ENCODE measurements at places on chromosomes 2 and 18. TPM values are rescaled to one million over a fixed set of nuclear protein-coding genes. Genes with fewer than 3 reads are reported as not detected.
A peak's percentile ranks its signal among the peaks of the same experiment; 100 is the strongest.

SNORC gene
- total RNA-seq: 1.4 TPM

FBXO48 gene
- 0.83 TPM for total RNA-seq

ITPRIPL1 gene
- 2.0 TPM for total RNA-seq

SLC9A4 gene
- total RNA-seq: 0.80 TPM

LRP1B gene
- 2.0 TPM for total RNA-seq

- no peak for DNase-seq
Observed at GRCh38 chr2:56227811-56228210, 44.0 kb downstream of the CCDC85A start.

DNA sequence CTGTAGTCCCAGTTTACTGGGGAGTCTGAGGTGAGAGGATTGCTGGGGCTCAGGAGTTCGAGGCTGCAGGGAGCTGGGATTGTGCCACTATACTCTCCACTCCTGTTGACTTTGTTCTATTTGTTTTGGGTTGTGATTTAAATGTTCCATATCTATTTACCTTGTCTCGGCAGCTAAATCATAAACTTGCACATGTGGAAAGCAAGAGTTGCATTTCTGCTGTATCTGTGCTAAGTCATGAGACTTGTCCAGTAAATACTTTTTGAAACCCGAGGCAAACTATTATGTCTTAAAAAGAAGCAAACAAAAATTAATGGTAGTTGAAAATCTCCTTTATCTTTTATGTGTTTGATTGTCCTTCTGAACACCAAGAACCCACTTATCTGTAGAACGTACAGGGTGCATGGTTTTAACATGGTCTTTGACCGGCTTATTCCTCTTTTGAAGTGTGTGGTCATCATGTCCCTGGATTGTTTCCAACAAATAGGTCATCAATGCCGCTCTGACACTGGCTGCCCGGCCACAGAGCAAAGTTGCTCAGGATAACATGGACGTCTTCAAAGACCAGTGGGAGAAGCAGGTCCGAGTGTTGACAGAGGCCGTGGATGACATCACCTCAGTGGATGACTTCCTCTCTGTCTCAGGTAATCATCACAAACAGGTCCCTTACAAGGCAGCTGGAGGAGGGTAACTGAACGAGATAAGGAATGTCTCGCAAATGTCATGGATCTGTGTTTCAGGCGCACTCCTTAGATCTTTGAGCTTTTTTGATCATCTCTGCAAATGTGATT, 241.1 kb upstream of the LRRTM1 start:
- DNase-seq: peak; percentile 65

- no peak for DNase-seq
Observed at GRCh38 chr2:238569507-238570195, 142.9 kb downstream of the ASB1 start.

DNA sequence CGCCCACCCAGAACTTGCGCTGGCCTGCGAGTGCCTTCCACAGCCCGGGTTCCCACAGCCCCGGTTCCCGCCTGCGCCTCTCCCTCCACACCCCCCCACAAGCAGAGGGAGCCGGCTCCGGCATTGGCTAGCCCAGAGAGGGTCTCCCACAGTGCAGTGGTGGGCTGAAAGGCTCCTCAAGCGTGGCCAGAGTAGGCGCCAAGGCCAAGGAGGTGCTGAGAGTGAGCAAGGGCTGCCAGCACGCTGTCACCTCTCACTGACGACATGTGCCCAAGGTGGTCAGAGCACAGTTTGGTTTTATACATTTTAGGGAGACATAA, 15.3 kb upstream of the PXDN start:
- no peak for DNase-seq

DNA sequence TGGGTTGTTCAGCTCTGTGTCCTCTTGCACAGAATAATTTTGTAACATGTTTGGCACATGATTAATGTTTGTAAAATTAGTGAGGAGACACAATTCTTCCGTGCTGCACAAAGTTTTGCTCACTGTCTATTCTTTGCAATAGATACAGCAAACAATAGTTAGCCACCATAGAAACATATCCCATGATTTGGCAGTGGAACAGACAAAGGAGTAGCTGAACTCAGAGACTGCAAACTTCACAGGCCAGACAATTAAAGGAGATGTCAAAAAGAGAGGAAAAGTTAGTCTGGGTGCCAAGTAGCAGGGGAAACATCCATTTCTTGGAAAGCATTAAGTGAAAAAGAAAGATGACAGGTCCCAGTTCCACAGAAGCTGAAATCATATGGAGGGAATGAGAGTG, 267.4 kb upstream of the NRXN1 start:
- no peak for DNase-seq

GRCh38 chr18:43671431-43671830, 394.1 kb upstream of the SYT4 start:
- no peak for DNase-seq

GRCh38 chr2:191598296-191598695, 79.6 kb upstream of the NABP1 start:
- DNase-seq: no peak

GRCh38 chr2:45675263-45675812, 23.9 kb downstream of the PRKCE start:
- DNase-seq: peak; percentile 52

GRCh38 chr2:168143813-168144212, 103.6 kb downstream of the STK39 start:
- DNase-seq: no peak

DNA sequence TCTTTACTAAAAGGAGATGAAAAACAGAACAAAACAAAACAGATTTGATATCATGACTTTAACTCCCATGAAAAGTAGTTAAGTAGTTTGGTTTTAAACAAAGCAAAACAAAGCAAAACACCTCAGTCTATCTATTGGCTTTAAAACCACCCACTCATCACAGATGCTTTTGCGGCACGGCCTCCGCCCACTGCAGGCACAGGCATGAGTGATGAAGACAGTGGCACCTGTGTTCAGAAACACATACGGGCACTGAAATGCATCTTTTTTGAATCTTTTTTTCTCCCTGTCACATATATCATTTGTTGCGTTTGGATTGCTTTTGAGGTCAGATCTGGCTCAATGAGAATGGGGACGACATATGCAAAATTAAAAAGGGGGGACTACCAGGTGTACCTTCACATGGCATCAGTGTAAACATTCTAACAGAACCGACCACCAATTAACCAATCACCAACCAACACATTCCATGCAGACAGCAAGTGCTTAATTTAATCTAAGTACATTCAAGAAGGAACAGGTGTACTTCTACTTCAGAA, 147.4 kb upstream of the REV1 start:
- DNase-seq: no peak

GRCh38 chr2:233926806-233927205, 9.6 kb downstream of the TRPM8 start:
- no peak for DNase-seq

- DNase-seq: no peak
Observed at GRCh38 chr2:144181001-144181400, 338.9 kb downstream of the ZEB2 start.

GRCh38 chr18:653512-653911, 3.9 kb upstream of the TYMS start:
- no peak for DNase-seq

- DNase-seq: no peak
Observed at GRCh38 chr2:18200771-18201170, 322.3 kb downstream of the KCNS3 start.

DNA sequence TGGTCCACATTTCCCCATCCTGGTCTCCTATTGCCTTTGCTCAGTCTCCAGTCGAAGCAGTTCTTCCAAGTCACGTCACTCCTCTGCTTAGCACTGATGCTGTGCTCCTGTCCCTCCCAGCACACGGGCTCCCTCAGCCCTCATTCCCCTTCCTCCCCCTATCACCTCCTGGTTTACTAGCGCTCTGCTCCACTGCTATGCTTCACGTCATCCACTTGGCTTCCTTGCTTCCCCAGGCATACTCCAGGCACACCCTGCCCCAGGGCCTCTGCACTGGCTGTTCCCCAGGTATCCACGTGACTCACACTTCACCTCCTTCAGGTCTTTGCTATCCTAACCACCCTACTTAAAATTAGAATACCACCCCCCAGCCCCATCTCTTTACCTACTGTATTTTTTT, 269.3 kb downstream of the GLI2 start:
- no peak for DNase-seq

DNA sequence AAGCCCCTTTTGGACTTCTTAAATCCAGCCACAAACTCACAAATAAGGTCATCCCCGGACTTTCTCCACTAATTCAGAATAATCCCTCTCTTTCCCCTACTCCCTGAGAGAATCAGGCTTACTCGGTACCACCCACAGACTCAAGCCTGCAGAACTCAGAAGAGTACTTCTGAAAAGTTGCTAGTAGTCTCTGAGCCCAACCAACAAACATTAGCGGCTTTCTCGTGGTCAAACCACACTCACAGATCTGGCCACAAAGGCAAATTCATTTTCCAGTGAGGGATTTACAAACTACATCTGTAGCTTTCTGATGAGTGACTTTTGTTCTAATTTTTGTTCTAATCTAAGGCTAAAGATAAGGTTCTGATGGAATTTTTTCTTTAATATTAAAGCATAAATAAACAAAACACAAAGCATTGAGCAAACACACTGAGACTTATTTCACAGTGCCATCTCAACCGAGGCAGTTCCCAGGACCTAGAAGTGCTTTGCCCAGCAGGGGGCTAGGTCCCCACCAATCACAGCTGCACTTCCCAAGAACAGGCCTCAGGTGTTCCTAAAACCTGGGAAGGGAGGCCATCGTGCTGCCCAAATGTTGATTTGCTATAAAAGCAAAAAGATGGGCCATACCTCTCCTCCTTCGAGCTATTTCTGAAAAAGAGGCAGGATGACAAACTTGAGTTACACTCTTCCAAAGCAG, 110.7 kb downstream of the COLEC12 start:
- DNase-seq: no peak

DNA sequence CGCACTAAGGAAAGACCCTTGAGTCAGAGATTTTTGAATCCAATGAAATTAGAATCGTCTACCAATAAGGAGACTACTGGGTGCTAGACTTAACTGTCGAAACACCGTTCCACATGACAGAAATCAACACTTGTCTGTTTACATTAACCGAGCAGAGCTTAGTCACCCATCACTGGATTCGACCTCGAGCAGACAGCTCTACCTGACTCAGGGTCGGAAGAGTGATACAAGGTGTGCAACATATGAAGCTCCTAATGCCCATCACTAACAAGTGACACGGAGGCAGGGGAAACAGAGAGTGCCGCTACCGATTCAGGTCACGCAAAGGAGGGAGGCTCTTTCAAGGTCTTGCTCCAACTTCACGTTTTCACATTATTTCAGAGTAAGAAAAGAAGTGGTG, 54.2 kb upstream of the FZD5 start:
- no peak for DNase-seq

DNA sequence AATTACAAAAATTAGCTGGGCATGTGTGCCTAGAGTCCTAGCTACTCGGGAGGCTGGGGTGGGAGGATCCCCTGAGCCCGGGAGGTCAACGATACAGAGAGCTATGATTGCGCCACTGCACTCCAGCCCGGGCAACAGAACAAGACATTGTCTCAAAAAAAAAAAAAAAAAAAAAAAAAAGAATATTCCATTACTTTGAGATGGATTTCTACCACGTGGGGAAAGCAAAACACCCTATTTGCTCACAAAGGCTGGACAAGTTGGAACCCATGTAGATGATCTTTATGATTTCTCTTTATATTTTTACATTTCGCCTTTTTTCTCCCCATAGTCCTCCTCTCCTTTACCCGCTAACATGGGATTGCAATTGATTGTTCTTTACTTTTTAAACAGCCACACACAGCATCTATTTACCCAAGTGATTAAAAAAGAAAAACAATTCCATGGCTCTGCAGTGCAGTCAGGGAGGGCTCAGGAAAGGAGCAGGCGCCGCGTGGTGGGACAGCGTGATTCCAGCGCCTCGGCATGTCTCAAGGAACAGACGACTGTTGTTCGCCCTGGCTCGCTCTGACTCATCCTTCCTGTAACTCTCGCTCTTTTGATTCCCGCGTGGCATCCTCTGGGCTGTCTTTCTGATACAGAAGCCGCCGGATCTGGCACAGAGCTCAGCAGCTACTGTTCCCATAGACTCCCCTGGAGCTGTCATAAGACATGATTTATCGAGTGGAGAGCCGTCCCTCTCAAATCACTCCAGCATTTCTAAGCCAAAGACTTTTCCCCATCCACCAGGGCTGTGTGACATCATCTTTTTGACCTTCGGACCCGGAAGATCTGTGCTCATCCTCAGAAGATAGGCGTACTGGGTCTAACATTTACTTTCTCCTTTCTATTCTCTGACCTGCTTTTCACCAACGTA, 230.4 kb upstream of the AGAP1 start:
- DNase-seq: peak; percentile 89

GRCh38 chr2:53572696-53573095, 194.9 kb upstream of the CHAC2 start:
- DNase-seq: no peak

DNA sequence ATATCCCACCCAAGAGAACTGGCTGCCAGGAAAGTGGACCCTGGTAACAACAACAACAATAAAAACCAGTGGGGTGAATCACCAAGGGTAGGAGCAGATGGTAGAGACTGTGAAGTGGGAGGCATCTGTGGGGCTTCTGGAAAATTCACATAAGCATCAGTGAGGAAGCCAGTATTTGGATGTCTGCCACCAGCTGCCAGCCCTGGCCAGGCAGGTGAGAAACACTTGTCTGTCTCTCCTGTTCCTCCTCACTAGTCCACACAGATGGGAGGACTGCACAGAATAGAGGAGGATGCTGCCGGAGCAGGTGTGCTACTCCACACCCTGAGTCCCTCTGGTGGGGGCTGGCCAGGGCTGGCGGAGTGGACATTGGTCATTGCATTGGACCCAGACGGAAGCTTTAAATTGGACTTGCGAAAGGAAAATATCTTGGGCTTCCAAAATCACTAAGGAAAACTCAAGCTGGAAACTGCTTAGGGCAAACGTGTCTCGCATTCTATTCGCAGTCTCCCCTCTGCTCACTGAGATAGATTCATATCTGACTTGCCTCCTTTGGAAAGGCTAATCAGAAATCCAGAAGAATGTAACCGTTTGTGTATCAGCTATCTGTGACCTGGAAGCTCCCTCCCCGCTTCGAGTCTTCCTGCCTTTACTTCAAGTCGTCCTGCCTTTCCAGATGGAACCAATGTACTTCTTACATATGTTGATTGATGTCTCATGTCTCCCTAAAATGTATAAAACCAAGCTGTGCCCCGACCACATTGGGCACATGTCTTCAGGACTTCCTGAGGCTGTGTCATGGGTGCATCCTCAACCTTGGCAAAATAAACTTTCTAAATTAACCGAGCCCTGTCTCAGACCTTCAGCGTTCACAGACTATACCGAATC, 69.1 kb downstream of the NAB1 start:
- DNase-seq: no peak

GRCh38 chr2:152791979-152792378, 73.6 kb downstream of the ARL6IP6 start:
- DNase-seq: no peak

- DNase-seq: no peak
Observed at GRCh38 chr2:69993708-69994107, 32.3 kb upstream of the ASPRV1 start.

DNA sequence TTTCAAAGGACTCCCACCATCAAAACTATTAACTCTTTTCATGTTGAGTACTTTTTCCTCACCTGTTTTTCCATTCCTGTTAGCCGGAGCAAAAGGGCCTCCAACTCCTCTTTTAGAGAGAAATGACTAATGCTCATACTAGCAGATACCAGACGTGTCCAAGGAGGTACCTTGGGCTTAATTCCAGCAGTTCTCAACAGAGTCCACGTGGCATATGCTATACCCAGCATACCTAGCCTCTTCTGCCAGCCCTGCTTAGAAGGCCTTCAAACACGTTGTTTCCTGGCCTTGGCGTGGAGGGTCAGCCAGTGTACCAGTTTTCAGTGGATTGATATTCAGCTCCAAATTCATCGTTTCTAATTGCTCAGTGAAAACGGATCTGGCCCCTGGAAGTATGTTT, 123.9 kb downstream of the MGAT5 start:
- no peak for DNase-seq

Measured in hepatocyte (in vitro differentiated cells).